ENCODE measurements at places on chromosomes 16 and 17. TPM values are rescaled to one million over a fixed set of nuclear protein-coding genes. Genes with fewer than 3 reads are reported as not detected.

Gene POLR2A
- total RNA-seq, result 48.8 TPM

Gene MT1E
- 83.3 TPM for total RNA-seq

Gene FMNL1
- total RNA-seq, result 10.8 TPM

Gene IRF8
- total RNA-seq, result 2.6 TPM

Gene TSPAN10
- 0.57 TPM for total RNA-seq

Gene CEP112
- total RNA-seq, result 28.5 TPM

Gene TBC1D3C
- not detected for total RNA-seq

Gene GUCY2D
- total RNA-seq, result 0.06 TPM

Gene EXOC7
- 97.5 TPM for total RNA-seq

Gene AXIN2
- 16.8 TPM for total RNA-seq

Gene SLFN11
- 14.6 TPM for total RNA-seq

Gene RPTOR
- total RNA-seq, result 25.1 TPM

Gene HAPSTR1
- 57.2 TPM for total RNA-seq

Gene PRKCB
- total RNA-seq, result 0.60 TPM

Gene CDH1
- not detected for total RNA-seq

Gene TP53TG3C
- not detected for total RNA-seq

Gene ALOX15
- total RNA-seq, result 1.3 TPM

Gene HSPB9
- total RNA-seq, result not detected

Gene CTRB1
- not detected for total RNA-seq

Gene USP43
- total RNA-seq, result not detected

Gene RND2
- 0.72 TPM for total RNA-seq

Gene RDM1
- total RNA-seq, result 1.3 TPM

Gene C16orf89
- total RNA-seq, result 3.7 TPM

Gene CBX2
- total RNA-seq, result 3.9 TPM
